ENCODE measurements at places on chromosomes 12 and 14.

DNA sequence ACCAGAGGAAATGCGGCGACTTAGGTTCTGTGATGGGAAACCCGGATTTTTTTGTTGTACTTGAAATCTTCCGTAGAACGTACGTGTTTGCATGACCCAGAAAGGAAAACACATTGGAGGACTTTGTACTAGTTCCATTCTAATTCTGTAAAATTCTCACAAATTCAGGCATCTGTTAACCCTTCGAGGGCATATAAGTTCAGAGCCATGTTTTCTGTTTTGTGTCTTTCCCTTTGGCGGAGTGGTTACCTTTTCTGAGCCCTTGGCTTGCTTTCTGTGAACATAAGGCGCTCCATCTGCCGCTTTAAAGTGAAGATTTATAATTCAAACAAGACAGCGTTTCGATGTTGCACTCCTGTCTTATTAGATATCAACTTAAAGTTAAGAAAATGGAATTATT lies 34.2 kb downstream of the BICD1 start:
- DNase-seq, result no peak

- no peak for DNase-seq
Observed at GRCh38 chr12:76998908-76999556, 66.3 kb downstream of the E2F7 start.

GRCh38 chr12:95571369-95571768 lies 20.1 kb upstream of the USP44 start:
- no peak for DNase-seq

GRCh38 chr12:1838994-1839365 lies 18.6 kb downstream of the LRTM2 start:
- no peak for DNase-seq

DNA sequence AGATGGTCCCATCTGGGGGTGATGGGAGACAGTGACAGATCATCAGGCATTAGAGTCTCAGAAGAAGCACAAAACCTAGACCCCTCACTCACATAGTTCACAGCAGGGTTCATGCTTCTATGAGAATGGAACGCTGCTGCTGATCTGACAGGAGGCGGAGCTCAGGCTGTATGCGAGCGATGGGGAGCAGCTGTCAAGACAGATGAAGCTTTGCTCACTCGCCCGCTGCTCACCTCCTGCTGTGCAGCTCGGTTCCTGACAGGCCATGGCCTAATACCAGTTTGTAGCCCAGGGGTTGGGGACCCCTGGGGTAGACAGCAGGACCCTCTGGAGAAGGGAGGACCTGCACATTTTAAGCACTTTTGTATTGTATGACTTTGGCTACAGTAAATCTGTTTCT lies 111.2 kb downstream of the LGMN start:
- no peak for DNase-seq

DNA sequence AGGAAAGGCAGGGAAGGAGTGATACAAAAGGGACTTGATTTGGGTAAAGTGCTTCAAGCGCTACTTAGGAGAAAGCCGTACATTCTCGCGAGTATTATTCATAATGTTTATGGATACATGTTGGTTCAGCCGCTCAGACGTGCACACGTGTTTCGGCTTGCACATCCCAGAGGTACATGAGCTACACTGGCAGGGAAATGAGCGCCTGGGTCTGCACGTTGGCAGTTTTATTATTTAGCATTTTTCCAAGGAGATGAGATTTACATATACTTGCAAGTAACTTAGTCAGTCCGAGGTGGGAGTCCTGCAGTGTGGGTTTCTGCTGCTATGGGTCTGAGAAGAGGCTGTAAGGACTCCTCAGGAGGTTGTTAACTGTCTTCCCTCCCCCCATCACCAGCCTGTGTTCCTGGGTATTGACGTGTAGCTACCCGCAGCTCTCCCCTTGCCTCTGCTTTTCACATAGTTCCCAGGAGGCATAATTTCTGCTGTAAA lies 1.5 kb downstream of the PRKCH start:
- DNase-seq, result no peak

DNA sequence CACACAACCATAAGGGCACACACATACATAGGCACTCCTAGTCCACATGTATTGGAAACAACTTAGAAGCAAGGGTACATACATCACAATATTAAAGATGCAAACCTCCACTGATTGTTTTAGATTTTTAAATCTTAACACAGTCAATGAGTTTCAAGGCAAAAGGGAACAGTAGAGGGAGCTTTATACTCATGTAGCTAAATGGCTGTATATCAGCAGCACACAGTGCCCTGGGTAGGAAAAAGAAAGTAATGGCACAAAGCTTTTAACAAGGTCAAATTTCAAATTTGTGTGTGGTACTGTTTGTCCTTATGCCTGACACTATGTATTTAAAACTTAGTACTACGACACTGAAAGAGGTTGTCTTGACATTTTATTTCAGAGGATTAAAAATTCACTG lies 262.0 kb downstream of the MED13L start:
- DNase-seq, result no peak

DNA sequence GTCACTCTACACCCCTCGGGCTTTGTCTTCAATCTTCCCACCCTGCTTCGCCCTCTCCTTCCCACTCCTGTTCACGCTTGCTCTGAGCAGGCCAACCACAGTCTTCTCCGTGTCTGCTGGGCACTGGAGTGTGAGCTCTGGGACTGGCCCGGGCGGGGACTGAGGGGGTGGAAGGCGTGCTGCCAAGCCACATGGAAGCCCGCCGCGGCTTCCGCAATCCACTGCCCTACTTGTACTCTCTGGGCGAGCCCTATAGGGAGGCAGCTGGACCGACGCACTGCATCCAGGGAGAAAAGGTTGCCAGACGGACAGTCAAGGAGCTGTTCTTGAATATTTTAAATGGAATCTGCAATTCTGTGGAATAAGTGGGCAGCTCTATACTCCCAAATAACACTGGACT lies 24.8 kb downstream of the GOLGA3 start:
- DNase-seq, result no peak
